Activated effector memory CD4-positive, alpha-beta T cell treated with anti-CD3 and anti-CD28 coated beads, Interleukin-2, amount 50 U/mL, for 16 hours (primary cell): ENCODE measurements at places on chromosomes 6 and 20.

DNA sequence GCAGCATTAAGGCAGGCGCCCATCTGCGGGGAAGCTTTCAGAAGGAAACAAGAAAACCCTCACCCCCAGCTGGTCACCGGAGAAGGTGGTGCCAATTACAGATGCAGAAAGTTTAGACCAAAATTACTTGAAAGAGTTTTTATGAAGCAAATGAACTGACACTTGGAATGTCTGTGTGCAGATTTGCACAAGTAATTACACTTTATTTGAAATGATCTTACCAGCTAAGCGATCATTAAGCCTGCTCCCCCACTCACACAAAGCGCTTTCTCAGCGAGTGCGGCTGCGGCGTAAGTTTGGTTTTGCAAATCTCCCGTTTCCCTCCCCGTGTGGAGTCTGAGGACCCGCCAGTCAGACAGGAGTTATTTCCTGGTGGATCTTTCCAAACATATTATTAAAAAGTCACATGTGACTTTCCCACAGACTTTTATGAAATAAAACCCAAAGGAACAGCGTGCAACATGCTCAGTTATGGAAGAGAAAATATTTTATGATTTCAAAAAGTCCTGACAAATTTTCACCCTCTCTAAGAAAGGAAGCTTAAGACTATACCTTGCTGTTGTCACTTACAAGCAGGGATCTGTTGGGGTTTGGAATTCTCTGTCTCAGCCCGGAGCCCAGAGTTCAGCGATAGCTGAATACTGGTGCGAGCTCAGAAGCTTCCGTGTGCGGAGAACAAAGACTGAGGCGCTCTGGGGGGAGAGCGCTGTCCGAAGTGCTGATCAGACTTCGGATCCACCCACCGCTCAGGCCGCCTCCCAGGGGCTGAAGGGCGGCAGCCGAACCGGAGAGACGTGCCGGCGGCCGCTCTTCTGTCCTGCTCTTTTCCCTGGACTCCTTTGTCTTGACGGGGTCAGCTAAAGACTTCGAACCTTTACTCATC is 2.7 kb upstream of the MYT1 start:
- DNase-seq, result peak; percentile 67

GRCh38 chr20:10982692-10983091 is 308.9 kb upstream of the JAG1 start:
- no peak for DNase-seq

GRCh38 chr6:97215157-97215769 is 67.8 kb downstream of the MMS22L start:
- no peak for DNase-seq

DNA sequence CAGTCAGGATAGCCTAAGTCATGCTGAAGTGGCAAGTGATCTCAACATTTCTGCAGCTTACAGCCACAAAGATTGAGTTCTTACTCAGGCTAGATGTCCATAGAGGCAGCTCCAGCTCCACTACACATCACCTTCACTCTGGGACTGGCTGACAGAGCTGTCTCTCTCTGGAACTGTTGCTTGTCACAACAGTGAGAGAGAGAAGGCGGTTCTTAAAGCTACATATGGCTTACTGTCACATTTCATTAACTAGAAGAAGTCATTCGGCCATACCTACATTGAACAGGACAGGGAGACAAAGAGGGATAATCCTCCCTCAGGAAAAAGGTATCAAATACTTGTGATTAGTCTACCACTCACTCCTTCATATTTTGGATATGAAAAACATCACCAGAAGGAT is 914.9 kb upstream of the FLRT3 start:
- no peak for DNase-seq

- no peak for DNase-seq
Measured at GRCh38 chr6:7691675-7692452, 34.0 kb upstream of the BMP6 start.

DNA sequence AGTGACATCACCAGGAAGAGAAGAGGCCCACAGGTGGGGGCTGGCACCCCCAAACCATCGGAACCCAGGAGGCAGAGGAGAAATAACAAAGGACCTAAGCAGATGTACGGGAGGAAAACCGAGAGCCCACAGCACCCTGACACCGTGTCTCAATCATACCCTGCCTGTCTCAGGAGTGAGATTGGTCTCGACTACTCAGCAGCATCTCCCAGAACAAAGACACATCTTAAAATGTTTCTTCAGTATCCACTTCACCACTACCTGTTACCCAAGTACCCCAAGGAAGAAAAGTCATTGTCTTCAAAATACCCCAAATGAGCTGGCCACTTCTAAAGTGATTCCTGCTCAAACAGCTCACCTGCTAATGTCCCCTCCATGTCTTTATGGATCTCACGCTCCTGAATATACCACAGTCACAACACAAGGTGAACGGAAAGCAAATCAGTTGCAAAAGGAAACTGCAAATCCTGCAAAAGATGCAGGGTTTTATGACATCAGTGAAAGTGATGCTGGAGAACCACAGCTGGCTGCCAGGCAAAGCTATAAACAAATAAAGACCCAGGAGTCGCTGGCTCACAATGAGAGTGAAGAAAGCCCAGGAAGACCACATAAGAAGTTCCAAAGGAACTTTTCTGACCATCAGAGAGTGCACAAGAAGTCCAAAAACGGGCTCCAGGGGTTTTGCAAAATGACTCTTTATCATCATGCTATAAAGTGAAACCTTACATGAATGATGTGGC is 44.1 kb downstream of the PREX1 start:
- peak; percentile 71 for DNase-seq

GRCh38 chr20:47502271-47503239 is 868 bp downstream of the NCOA3 start:
- peak; percentile 76 for DNase-seq

DNA sequence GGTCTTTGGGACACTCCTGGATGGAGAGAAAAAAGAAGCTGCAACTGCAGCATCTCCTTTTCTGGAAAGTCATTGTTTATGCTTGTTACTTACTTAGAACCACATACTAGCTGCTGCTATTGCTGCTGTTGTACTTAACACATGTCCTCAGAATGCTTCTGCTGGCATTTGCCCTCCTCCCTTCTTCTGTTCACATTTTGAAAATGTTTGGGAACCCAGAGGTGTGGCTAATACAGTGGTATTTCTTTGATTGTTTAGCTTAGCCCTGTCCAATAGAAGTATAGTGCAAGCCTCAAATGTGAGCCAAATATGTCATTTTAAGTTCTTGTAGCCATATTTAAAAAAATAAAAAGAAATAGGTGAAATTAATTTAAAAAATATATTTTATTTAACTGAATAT is 8.4 kb downstream of the DTD1 start:
- DNase-seq, result no peak

- DNase-seq, result no peak
Measured at GRCh38 chr6:155234167-155234566, 29.6 kb upstream of the CLDN20 start.

- peak; percentile 85 for DNase-seq
Measured at GRCh38 chr6:24855395-24856245, 56.9 kb upstream of the ARMH2 start.

DNA sequence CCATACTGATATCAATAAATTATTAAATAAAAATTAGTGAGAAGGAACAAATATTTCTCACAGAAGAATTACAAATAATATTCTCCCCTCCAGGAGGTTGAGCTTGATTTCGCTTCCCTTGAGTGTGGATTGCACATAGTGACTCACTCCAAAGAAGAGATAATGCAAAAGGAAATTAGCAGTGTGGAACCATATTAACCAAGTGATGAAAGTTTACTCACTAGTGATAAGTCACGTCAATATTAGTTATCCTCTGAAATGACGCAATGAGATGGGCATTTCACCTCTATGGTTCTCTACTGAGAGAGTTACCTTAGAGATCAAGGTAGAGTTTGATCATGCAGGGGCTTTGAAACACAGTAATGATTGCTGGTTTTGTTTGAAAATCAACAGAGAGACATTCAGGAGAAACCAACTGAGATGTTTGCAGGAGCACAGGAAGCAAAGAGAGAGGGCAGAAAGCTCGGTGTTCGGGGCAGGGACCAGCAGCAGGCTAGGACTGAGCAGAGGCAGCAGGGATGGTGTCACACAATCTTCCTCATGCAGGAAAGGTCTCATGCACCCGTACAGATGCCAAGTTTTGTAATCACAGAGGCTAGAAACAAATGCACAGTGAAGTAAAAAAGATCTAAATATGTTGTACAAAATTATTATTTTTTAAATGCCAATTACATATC is 634.5 kb downstream of the QKI start:
- DNase-seq, result no peak

- no peak for DNase-seq
Measured at GRCh38 chr6:25792016-25792415, 37.5 kb downstream of the SLC17A4 start.

DNA sequence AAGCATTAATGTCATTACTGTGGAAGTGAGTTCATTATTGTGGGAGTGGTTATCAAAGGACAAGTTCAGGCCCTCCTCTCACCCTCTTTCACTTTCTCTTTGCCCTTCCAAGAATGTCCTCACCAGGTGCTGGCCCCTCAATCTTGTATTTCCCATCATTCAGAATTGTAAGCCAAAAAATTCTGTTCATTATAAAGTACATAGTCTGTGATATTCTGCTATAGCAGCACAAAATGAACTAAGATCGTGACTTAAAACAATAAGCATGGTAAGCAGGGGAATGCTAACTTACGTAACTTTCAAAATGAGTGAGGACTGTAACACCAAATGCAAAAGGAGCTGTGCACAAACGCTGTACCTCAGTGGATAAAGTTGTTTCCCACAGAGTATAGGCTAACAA is 515.7 kb upstream of the BTBD3 start:
- DNase-seq, result no peak

DNA sequence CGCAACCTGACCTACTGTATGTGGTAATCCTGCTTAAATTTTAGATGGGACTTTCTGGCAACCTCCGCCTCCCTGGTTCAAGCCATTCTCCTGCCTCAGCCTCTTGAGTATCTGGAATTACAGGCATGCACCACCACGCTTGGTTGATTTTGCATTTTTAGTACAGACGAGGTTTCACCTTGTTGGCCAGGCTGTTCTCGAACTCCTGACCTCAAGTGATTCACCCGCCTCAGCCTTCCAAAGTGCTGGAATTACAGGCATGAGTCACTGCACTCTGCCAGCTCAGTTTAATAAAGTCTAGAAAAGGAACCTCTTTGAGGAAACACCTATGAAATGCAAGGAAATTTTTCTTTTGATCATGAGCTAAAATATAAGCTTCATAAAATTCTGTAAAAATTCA is 9.0 kb upstream of the PLCB4 start:
- no peak for DNase-seq

- DNase-seq, result no peak
Measured at GRCh38 chr6:138821519-138821918, 25.6 kb downstream of the ECT2L start.

DNA sequence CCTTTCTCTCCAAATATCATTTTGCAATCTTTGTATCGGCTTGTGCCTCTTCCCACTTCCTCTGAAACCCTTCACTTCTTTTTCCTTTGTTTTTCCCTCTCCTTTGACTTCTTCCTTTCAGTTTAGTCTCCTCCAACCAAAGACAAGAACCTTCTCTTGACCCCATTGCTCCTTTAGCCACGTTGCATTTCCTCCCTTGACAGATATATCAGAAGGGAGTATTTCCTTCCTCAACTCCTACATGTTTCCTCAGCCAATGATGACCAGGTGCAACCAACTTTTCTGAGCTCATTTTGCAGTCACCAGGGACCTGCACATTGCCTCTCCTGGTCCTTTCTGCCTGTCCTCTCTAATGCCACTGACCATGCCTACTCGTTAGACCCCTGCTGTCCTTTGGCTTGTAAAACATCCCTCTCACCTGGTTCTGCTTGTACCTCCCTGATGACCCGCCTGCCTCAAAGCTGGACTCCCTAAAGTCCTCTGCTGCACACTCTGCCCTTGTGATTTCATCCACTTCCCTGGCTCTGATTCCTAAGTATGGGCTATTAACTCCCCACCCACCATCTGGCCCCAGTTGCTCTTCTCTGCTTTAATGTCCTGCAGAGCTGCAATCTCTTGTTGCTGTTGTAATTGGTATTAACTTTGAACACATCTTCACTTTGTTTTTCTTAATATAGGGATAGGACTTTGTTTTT is 27.4 kb downstream of the SLC22A16 start:
- no peak for DNase-seq

DNA sequence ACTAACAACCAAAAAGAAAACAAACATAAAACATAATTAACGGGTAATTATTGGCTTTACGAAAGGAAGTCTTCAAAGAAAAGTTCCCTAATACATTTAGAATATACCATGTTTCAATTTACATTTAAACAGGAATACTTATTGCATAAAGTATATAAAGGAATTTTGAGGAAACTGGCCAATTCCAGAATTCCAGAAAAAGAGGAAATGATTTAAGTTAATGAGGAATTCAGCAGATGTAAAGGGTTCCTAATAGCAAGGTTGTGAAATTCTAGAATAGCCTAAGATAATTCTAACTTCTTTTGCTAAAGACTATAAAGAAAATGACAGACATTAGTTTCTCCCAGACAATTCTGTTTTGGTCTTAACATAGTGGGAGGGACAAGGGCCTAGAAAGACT is 35.0 kb downstream of the DTNBP1 start:
- DNase-seq, result no peak

GRCh38 chr6:140138311-140139010 is 764.0 kb upstream of the CITED2 start:
- DNase-seq, result no peak

- DNase-seq, result peak; percentile 68
Measured at GRCh38 chr6:142746524-142746923, 198.5 kb downstream of the HIVEP2 start.

- DNase-seq, result no peak
Measured at GRCh38 chr6:46044881-46045617, 29.4 kb upstream of the CLIC5 start.

DNA sequence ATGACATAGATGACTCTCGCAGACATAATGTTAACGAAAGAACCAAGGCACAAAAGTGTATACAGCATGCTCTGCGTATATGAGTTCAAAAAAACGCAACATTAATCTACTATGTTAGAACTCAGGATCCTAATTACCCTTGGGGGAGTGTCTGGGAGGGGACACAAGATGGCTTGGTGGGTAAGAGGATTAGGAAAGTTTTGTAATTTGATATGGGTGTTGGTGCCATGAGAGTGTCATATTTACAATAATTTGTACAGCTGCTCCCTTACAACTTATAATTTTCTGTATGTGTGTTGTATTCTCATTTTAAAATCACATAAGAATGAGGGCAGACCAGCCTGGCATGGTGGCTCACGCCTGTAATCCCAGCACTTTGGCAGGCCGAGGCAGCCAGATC is 38.6 kb downstream of the TFEB start:
- no peak for DNase-seq

GRCh38 chr20:64069614-64070243 is 6.7 kb downstream of the TCEA2 start:
- no peak for DNase-seq

- DNase-seq, result no peak
Measured at GRCh38 chr20:46695892-46696291, 6.6 kb upstream of the TP53RK start.

DNA sequence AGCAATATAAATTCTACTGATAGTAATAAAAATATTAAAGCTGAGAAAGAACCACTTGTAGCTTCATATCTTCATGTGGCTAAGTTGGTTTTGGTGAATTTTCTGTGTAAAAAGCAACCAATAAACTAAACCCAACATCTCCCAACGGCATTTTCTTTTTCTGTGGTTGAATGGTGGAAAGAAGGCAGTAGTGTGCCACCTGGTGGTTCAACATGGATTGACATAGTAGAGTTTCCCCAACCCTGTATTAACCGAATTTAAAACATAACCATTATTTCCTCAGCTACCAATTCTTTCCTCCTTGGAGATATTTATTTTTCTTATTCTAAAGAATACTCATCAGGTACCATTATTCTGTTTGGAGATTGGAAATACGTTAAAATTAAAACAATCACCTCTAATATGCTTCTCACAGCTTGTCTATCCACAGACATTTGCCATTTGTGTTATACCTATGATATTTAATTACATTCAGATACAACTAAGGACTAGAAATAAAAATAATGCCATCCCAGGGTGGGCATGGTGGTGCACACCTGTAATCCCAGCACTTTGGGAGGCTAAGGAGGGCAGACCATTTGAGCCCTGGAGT is 117.1 kb upstream of the EEF1E1 start:
- peak; percentile 64 for DNase-seq
